ENCODE measurements at places on chromosomes 7 and 10.

DNA sequence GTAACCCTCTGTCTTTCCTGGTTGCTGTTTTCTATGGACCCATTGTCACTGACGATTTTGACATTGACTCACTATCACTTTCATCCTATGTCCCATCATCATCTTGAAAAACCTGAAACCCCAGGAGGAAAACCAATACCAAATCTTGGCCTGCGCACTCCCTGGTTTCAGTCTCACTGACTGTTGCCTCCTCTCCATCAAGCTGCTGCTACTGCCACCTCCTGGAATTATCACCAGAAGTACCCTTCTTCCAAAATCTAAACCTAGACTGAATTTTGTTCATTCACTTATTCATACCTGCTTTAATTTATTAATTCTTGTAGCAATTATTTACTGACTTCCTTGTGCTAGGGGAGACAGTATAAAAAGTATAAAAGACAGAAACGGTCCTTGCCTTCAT is 44.5 kb upstream of the ACBD5 start:
- no peak for DNase-seq

DNA sequence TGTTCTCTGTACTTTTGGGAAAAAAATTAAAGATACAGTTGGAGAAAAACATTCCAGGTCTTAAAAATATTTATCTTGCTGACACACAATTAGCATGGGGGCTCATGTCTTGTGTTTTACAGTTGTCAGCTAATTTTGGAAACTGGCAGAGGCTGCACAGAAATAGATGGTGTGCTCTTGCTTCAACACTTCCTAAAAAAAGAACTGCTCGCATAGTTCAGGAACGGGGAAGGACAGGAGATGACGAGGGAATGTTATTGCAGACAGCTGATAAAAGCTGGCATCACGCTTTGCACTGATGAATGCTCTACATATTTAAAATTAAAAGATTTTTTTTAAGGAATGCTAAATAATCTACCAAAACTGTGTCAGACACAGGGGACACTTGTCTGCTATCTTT is 103.5 kb upstream of the CELF2 start:
- DNase-seq = no peak

GRCh38 chr10:5905854-5906507 is 15.9 kb downstream of the FBH1 start:
- no peak for DNase-seq

- no peak for DNase-seq
Measured at GRCh38 chr7:103373866-103374643, 26.6 kb downstream of the PSMC2 start.

DNA sequence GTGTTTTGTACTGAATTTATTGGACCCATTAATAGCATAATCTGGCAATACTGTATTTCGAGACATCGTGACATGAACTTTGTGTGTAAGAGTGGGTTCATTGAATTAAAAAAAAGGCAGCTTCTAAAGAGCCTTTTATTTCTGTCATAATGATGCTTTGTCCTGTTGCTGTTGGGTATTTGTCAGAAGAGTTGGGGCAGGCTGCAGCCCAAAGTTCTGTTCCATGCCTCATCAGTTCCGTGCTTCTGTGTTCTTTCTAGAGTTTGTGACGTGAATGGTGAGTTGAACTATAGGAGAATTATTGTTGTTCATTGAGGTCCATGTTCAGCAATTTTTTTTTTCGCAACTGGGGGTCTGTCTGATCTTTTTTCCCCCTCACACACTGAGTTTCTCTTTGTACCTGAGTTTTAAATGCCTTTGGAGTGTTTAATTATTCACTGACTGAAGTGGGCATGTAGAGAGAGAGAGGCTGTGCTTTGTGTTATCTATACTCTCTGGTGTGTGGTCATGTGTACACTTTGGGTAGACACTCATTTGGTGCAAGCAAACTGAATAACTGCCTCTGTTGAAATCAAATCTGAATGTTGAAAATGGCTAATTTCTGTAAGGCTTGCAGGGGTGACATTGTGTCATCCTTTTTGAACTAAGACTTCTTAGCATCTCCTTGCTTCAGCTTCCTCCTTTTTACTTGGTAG is 69.8 kb downstream of the ADD3 start:
- DNase-seq = no peak

DNA sequence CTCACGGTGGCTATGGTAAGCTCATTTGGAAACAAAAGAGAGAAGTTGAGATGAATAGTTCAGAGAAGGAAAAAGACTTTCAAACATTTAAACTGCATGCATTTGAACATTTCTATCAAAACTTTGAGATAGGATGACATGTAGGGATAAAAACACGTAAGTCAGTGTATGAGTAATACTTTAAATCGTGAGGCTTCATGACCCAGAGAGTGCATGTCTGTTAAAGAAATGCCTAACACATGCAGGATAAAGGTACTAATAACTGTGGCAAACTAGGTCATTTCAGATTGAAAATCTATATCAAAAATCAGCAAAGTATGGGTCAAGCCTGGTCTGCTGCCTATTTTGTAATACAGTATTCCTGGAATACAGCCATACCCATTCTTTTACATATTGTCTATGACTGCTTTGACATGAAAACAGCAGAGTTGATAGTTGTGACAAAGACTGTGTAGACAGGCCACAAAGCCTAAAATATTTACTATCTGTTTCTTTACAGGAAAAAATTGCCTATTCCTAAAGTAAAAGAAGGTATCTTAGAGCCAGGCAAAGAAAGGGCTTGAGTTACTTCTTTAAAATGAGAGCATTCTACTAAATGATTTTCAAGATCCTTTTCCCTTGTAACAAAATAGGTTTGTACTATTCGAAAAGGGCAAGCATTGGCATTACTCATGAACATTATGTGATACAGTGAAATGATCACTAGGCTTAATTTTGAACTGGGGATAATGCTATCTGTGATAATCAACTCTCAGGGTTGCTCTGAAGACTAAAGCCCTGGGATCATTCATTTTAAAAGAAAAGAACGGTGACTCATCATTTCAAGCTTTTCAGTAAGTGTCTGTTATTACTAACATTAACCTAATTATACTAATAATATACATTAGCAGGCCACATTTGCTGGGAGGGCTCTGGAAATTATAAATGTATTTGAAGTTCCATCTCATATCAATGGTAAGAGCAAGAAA is 185.9 kb downstream of the CRPPA start:
- no peak for DNase-seq

Data from activated naive CD4-positive, alpha-beta T cell (primary cell).